ENCODE measurements at places on chromosomes 2 and 18. TPM values are rescaled to one million over a fixed set of nuclear protein-coding genes. Genes with fewer than 3 reads are reported as not detected.
A peak's percentile ranks its signal among the peaks of the same experiment; 100 is the strongest.

DNA sequence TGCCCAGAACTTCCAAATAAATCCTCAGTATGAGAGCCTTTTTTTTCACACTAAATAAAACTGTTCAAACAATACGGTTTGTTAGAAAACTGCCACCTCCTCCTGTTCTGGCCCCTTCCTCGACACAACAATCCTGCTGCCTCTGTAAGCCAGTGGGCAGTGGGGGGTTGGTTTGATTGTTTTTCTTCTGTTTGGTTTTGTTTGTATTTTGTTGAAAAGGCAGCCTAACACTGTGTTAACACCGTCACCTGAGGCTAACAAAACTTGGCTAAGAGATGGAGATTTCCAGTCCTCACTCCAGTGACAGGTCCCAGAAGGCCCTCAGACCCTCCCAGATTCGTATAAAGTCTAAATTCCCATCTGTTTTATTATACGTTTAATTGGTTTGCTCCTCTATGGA is 402.1 kb downstream of the ZNF521 start:
- DNase-seq, result no peak

DNA sequence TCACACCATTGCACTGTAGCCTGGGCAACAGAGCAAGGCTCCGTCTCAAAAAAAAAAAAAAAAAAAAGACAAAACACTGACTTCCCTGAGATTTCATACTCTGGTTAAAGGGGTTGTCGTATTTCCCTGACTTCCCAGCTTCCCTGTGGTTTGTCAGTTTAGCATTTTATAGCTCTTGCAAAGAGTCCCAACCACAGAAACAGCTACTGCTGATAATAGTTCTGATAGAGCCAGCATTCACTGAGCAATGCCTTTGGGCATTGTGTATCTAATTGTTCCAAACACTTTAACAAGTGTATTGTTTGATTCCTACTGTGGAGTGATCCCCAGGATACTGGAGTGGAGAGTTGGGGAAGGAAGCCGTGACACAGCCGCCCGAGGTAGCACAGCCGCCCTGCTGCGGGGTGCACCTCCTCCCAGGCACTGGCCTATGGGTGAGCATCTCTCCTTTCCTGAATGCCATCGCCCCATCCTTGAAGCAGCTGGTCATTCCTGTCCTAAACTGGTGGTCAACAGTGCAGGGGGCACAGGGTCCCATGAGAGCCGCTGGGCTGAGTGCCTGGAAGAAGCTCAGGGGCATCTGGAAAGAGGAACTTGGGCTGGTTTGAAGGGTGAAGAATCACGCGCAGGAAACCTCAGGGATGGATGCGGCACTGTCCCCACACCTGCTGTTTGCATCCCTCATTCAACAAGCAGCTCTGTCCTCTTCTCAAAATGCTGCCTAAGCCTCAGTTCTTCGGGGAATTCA is 81.0 kb upstream of the TMEM18 start:
- no peaks in the 10 kb centered on the region for H3K36me3 ChIP-seq
- H3K27ac ChIP-seq, result no peak overlapping the region
- H3K4me1 ChIP-seq, result no peaks in the 10 kb centered on the region
- no peak for DNase-seq
- H3K27me3 ChIP-seq, result no peaks in the 10 kb centered on the region
- no peak overlapping the region for H3K4me3 ChIP-seq

DNA sequence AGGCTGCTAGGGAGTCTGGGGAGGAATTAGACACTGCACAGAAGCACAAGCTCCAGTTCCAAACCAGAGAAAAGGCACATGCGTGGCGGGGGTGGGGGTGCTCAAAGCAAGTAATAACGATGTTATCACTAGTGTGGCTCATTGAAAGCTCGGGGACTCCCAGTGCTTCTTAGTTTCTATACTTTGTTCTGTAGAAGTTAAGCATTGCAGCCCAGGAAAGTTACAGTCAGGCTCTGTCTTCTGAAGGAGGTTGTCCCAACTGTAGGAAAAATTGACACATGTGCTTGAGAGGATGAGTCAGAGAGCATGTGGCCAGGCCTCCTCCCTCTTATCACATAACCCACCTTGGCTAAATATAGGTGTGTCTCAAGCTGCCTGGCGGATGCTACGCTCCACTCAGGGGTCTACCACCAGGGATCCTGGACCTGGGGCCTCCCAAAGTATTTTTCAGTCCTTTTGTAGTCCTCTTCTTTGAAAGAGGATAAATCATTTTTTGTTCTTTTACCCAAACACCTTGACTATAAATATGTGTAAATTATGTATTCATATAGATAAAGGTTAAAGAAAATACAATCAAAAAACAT is 3.8 kb downstream of the GALNT5 start:
- DNase-seq, result no peak
- no peaks in the 10 kb centered on the region for H3K27me3 ChIP-seq
- peak overlapping the region; percentile 86 for H3K27ac ChIP-seq
- peak overlapping the region; percentile 24 for H3K4me3 ChIP-seq

- peaks cover 19% of the 10 kb centered on the region for H3K4me1 ChIP-seq
- DNase-seq, result no peak
- no peak overlapping the region for H3K4me3 ChIP-seq
- H3K36me3 ChIP-seq, result no peaks in the 10 kb centered on the region
- no peak overlapping the region for H3K27ac ChIP-seq
Measured at GRCh38 chr2:10544252-10544651, 96.1 kb upstream of the ODC1 start.

DNA sequence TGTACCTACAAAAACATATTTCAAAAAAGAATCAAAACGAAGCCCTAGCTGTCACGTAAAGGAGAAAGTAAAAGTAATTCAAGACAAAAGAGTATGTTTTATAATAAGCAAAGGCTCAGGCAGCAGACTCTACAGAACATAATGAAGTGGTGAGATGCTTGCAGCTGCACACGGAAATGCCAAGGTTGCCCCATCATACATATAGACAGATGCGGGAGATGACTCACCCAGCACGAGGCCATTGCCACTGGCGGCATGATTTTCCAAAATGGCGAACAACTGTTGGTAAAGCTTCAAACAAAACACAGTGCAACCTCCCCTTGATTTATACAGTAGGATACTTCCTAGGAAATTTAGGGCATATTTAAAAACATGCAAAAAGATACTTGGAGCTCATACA is 26.0 kb upstream of the C1QL2 start:
- DNase-seq, result no peak
- H3K36me3 ChIP-seq, result no peaks in the 10 kb centered on the region
- H3K4me3 ChIP-seq, result no peak overlapping the region
- H3K27me3 ChIP-seq, result no peaks in the 10 kb centered on the region
- no peaks in the 10 kb centered on the region for H3K4me1 ChIP-seq

DNA sequence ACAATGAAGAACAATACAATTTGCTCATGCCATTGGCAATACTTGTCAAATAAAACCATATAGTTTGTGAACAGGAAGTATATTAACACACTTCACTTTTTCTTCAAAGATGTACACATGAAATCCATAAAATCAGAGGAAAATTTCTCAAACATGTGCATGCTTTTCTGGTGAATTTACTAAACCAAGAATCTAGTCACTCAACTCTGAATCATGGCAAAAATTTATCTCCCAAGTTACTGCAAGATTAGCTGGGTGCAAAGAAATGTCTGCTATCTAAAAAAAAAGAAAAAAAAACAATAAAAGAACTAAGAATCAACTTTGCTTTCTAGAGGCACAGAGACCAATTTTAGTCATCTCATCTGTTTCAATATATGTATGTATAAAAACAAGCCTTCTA is 419.2 kb downstream of the NR4A2 start:
- no peak overlapping the region for H3K27ac ChIP-seq
- no peaks in the 10 kb centered on the region for H3K36me3 ChIP-seq
- no peak overlapping the region for H3K4me3 ChIP-seq
- no peaks in the 10 kb centered on the region for H3K4me1 ChIP-seq
- DNase-seq, result no peak

GRCh38 chr18:63492851-63493250 is 16.1 kb downstream of the SERPINB5 start:
- no peaks in the 10 kb centered on the region for H3K27me3 ChIP-seq
- no peak for DNase-seq
- no peak overlapping the region for H3K4me3 ChIP-seq
- H3K4me1 ChIP-seq, result no peaks in the 10 kb centered on the region

- DNase-seq, result no peak
- peaks cover 37% of the 10 kb centered on the region for H3K4me1 ChIP-seq
- no peaks in the 10 kb centered on the region for H3K36me3 ChIP-seq
- no peak overlapping the region for H3K27ac ChIP-seq
- H3K4me3 ChIP-seq, result no peak overlapping the region
Measured at GRCh38 chr2:65299246-65299645, 71.6 kb downstream of the ACTR2 start.

- H3K4me3 ChIP-seq, result no peak overlapping the region
- no peak overlapping the region for H3K27ac ChIP-seq
- DNase-seq, result no peak
- no peaks in the 10 kb centered on the region for H3K27me3 ChIP-seq
Measured at GRCh38 chr18:34576622-34577021, 133.5 kb upstream of the DTNA start.

- H3K4me1 ChIP-seq, result no peaks in the 10 kb centered on the region
- no peak for DNase-seq
- no peaks in the 10 kb centered on the region for H3K27me3 ChIP-seq
- no peak overlapping the region for H3K27ac ChIP-seq
- no peaks in the 10 kb centered on the region for H3K36me3 ChIP-seq
Measured at GRCh38 chr18:73245345-73245744, 377.6 kb upstream of the NETO1 start.

GRCh38 chr18:25814841-25815458 is 275.5 kb downstream of the SS18 start:
- H3K36me3 ChIP-seq, result no peaks in the 10 kb centered on the region
- no peak for DNase-seq
- H3K4me1 ChIP-seq, result no peaks in the 10 kb centered on the region
- H3K4me3 ChIP-seq, result no peak overlapping the region

- no peak for DNase-seq
- H3K27ac ChIP-seq, result no peak overlapping the region
- no peaks in the 10 kb centered on the region for H3K36me3 ChIP-seq
- H3K4me3 ChIP-seq, result no peak overlapping the region
Measured at GRCh38 chr2:216287251-216287650, 85.0 kb downstream of the MARCHF4 start.

DNA sequence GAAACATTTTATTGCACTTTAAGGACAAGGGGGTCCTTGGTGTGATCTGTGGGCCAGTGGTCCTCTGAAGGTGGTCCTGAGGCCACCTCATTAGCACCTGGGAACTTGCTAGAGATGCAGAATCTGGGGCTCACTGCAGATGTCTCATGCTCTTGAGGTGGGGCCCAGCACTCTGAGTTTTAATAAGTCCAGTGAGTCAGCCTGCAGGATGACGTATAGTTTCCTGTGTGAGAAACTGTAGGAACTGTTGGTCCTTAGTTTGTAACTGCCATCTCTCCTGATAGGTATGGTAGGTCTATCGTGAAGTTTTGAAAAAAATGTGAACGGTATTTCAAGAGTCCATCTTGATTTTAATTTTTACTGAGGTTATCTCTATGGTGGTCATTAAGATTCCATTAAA is 2.8 kb downstream of the TRPM8 start:
- no peaks in the 10 kb centered on the region for H3K36me3 ChIP-seq
- peaks cover 7% of the 10 kb centered on the region for H3K27me3 ChIP-seq
- DNase-seq, result no peak
- H3K27ac ChIP-seq, result no peak overlapping the region
- H3K4me1 ChIP-seq, result no peaks in the 10 kb centered on the region

- H3K27ac ChIP-seq, result no peak overlapping the region
- H3K27me3 ChIP-seq, result no peaks in the 10 kb centered on the region
- H3K4me1 ChIP-seq, result no peaks in the 10 kb centered on the region
- H3K4me3 ChIP-seq, result no peak overlapping the region
- DNase-seq, result peak; percentile 33
Measured at GRCh38 chr2:54838585-54839035, 115.1 kb downstream of the EML6 start.

DNA sequence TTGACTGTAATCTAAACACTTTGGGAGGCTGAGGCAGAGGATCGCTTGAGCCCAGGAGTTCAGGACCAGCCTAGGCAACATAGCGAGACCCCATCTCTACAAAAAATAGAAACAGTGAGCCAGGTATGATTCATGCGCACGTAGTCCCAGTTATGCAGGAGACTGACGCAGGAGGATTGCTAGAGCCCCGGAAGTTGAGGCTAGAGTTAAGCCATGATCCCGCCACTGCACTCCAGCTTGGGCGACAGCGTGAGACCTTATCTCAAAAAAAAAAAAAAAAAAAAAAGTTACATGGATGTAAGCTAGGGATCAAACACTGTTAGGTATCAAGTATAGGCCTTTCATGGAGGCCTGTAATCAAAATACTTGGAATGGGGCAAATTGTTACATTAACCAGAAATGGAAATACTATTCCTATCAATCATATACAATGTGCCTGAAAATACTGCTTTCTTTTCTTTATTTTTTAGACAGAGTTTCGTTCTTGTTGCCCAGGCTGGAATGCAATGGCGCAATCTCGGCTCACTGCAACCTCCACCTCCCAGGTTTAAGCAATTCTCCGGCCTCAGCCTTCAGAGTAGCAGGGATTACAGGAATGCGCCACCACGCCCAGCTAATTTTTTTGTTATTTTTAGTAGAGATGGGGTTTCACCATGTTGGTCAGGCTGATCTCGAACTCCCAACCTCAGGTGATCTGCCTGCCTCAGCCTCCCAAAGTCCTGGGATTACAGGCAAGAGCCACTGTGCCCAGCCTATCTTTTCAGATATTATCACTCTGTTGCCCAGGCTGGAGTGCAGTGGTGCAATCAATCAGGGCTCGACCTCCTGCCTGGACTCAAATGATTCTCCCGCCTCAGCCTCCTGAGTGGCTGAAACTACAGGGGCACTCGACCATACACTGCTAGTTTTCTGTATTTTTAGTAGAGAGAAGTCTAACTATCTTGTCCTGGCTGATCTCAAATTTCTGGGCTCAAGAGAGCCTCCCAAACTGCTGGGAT is 27.2 kb downstream of the XPO1 start:
- peaks cover 17% of the 10 kb centered on the region for H3K36me3 ChIP-seq
- H3K27me3 ChIP-seq, result no peaks in the 10 kb centered on the region
- H3K4me1 ChIP-seq, result peaks cover 8% of the 10 kb centered on the region
- no peak overlapping the region for H3K4me3 ChIP-seq
- no peak for DNase-seq
- no peak overlapping the region for H3K27ac ChIP-seq

DNA sequence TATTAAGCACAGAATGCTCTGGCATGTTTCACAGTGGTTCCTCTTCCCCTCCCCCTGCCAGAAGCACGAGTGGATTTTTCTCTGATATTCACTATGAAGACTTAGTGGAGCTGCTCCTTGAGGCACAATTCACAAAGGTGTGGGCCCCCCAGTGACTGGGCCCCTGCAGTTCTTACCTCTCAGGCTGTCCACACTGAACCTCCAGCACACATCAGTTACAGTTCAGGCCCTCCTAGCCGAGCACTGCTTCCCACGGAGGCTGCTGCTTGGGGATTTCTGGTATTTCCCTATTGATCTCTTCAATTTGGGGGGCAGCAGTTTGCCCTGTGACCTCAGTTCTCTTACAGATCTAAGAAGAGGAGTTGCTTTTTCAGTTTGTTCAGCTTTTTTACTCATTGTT is 236.1 kb downstream of the SH3RF3 start:
- no peaks in the 10 kb centered on the region for H3K27me3 ChIP-seq
- no peak overlapping the region for H3K4me3 ChIP-seq
- H3K27ac ChIP-seq, result no peak overlapping the region
- no peak for DNase-seq
- no peaks in the 10 kb centered on the region for H3K36me3 ChIP-seq

The NPPC gene
- not detected for total RNA-seq

The PLA2R1 gene
- total RNA-seq, result not detected

The SLC19A3 gene
- not detected for total RNA-seq

The ROCK1 gene
- 66.5 TPM for total RNA-seq

The LDAH gene
- 32.1 TPM for total RNA-seq

The LIPG gene
- not detected for total RNA-seq

The SLC14A1 gene
- 2.3 TPM for total RNA-seq
